ENCODE measurements at places on chromosomes 6 and 20.

GRCh38 chr20:62413025-62413570 is 6.0 kb upstream of the CABLES2 start:
- ATAC-seq: no peak

DNA sequence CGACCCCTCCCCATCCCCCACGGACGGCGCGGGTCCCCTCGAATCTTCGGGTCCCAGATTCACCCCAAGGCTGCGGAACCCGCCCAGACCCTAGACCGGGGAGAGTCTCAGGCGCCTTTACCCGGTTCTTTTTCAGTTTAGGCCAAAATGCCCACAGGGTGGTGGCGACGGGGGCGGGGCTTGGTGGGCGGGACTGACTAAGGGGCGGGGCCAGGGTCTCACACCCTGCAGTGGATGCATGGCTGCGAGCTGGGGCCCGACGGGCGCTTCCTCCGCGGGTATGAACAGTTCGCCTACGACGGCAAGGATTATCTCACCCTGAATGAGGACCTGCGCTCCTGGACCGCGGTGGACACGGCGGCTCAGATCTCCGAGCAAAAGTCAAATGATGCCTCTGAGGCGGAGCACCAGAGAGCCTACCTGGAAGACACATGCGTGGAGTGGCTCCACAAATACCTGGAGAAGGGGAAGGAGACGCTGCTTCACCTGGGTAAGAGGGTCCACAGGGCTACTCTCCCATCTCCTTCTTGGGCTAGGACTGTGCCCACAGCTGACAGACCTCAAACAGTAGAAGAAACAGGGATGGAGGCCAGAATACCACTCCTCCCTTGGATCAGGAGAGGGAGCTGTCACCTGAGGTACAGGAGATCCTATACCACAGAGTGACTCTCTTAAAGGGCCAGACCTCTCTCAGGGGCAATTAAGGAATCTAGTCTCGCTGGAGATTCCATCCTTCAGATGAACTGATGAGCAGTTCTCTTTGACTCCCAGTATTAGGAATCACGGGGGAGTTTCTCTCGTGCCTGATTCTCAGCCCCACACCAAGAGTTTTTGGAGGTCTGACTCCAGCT is 942 bp downstream of the HLA-E start:
- peak; percentile 73 for ATAC-seq

DNA sequence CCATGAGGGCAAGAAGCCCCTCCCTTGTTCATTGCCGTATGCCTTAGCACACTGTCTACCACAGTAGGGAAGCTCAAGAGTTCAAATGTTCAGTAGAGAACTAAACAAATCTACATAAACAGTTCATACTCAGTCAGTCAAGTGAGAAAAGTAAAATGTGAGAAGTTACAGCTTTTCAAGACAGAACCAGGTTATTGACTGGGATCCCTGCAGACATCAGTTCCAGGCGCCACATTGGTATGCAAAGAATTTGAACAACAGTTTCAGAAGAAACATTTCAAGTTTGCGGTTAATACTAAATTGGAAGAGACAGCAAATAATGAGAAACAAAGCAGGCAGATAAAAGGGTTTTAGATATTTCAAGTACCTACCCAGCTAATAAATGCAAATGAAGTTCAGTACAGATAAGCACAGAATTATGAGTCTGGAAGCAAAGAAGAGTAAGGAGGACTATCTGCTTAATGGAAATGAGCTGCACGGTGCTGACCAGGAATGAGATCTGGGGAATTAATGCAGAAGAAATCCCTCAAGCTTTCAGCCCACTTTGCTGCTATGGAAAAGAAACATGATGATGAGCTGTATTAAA is 246.2 kb downstream of the HACE1 start:
- ATAC-seq: no peak

GRCh38 chr20:50980851-50981713 is 22.5 kb downstream of the MOCS3 start:
- ATAC-seq: peak; percentile 54

DNA sequence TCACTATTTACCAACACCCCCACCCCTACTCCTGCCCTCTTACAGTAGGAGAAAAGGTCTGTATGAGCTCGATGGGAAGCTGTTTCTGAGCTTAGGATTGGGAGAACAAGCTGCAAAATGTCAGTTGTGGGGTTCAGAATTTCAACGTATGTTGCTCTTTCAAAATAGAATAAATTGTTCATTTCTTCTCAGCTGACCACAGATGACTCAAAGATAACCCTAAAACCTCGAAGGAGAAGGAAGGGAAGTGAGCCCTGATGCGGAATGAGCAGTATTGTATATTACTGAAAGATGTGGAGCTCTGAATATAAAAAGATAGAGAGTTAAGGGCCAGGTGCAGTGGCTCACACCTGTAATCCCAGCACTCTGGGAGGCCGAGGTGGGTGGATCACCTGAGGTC is 35.9 kb upstream of the MYLIP start:
- no peak for ATAC-seq

DNA sequence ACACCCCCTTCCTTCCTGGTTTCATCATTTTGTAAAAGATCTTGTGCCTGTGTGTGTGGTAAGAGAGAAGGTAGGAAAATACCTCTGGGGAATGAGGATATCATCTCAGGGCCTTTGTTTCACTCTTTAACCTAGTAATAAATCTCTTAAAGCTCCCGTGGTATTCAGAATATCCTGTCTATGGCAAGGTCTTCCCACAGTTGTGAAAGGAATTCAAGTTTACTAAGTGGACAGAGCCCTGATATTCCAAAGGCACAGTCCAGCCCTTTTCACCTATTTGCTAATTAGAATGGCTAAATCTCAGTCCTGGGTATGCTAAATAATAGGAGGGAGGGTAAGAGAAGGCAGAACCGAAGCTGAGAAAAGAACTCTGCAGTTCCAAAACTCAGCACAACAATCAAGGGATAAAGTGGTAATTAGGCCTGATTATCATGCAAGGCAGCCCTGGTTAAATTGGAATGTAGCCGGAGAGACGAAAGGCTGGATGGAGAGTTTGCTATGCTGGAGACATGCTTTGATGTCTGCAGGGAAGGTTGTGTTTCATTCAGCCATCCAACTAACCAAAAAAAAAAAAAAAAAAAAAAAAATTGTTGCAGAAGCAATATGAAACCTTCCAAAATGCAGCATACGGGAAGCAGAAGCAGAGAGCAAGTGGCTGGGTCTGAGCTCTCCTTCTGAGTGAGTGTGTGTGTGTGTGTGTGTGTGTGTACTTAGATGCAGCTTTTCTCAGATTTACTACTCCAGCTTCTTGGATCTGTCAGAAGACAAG is 28.5 kb upstream of the PIM1 start:
- ATAC-seq: peak; percentile 76

- no peak for ATAC-seq
These were observed 55.4 kb downstream of the RIPOR3 start for GRCh38 chr20:50635676-50636600.

DNA sequence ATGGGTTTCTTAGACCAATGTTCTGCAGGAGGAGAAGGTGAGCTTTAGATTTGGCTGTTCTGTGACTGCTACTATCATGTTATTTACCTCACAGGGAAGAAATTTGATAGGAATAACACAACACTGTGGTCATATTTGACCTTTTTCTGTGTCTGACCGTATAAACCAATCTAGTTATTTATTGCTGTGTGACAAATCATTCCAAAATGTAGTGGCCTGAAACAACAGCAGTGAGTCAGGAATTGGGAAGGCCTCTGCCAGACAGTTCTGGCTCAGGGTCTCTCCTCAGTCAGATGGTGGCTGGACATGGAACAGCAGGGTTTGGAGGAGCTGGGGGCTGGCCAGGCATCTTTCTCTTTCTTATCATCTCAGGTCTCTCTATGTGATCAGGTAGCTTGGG is 33.0 kb downstream of the RIPOR2 start:
- no peak for ATAC-seq

GRCh38 chr6:6386010-6386409 is 65.5 kb upstream of the F13A1 start:
- no peak for ATAC-seq

GRCh38 chr6:135043846-135044245 is 10.8 kb downstream of the HBS1L start:
- ATAC-seq: no peak

DNA sequence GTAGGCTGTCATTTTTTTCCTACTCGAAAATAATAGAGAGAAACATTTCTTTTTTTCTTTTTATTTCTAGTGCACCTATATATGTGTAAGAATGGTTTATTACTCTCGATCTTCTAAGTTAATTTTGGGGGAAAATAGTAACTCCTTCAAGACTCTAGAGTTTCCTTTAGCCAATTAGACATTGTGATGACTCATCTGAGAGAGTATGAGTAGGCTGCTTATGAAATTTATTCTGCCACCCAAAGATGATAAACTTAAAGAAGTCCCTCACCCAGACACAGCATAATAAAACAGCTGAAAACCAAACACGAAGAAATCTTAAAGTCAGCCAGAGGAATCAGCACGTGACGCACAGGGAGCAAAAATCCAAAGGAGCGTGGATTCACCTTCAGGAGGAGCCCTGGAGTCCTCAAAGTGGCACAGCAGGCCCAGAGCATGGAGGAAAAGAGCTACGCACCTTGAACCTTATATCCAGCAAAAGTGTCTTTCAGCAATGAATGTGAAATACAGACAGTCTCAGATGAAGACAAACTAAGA is 81.9 kb downstream of the ERMARD start:
- ATAC-seq: no peak

DNA sequence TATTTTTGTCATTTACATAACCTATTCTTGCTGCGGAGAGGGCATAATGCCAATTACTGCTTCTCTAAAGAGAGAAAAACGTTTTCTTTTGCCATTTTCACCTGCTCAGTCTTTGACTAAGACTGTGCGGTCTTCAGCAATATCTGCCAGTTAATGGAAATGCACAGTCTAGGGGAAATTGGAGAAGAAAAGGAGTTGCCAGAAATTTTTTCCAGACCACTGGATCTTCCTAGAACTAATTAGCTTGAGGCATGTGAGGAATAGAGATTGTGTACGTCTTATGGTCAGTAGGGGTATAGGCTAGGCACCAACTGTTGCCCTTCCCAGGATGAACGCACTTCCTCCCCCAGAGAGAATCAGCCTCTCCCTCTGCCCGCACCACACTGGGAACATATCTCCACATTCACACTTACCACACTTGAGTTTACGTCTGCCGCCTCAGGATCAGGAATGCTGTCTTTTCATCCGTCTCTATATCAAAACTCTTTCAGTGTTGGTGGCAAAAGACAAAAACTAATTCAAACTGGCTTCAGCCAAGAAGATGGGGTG is 67.9 kb upstream of the E2F3 start:
- ATAC-seq: no peak

DNA sequence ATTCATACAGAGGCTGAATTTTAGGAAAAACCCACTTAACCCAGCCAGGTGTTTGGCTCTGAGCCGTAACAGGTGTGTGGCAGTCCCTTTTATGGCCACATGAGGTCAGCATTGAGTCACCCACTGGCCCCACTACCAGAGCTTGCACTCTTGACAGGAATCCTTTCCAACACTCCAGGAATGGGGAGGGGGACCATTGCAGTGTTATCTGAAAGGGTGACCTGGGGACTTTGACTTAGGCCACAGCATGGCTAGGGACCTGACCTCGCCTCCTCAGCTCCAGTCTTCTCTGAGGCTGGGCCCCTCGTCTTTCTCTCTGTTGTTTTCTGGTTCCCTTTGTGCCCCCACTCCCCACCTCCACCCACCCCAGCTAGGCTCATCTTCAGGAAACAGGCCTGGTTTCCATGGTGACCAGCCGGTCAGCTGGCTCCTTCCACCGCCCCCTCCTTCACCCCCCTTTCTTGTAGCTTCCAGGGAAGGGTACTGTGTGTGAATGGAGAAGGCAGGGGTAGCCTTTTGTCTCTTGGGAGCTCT is 2.1 kb upstream of the TMEM151B start:
- no peak for ATAC-seq

DNA sequence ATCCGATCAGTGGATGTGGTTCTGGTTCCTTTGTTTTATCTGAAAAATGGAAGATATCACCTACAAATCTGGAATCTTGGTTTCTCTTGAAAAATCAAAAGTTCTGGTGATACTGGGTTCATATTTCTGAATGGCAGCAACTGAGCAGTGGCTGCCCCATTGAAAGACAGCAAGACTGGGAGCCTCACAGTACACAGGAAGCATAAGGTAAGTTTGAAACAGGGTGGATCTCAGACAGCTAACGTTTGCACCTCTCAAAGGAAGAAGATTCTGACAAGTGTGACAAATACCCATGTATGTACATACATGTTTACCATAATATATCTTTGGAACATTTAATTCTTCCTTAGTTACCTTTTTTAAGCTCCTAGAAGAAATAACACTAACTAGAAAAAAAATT is at the start of gene SAMD3:
SAMD3 (minus strand) TSS at position 177 of the 400 bp plus-strand sequence. CDS start 7,678 bp downstream, outside the sequence.
- no peak for ATAC-seq

GRCh38 chr6:133705731-133706130 is 183.2 kb upstream of the TCF21 start:
- ATAC-seq: no peak

DNA sequence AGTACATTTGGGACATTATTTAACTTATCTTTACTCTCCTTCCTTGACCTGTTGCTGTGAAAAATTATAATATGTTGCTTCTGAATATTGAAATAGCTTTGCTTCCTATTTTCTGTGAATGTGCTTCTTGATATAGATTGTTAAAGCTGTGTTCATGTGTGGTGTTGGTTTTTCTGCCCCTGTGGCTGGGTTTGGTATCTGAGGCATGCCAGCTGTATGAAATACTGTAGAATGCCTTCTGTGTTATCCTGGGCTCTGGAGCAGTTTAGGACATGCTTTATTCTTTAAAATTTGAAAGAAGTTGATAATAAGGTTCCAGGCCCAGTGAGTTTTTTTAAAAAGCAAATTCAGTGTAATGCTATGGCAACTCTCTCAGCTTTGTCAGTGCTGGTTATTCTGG is 71.7 kb downstream of the HIVEP1 start:
- no peak for ATAC-seq

- ATAC-seq: peak; percentile 54
These were observed 11.9 kb downstream of the CD40 start for GRCh38 chr20:46129955-46130481.

GRCh38 chr20:420721-421574 is 12.8 kb downstream of the RBCK1 start:
- peak; percentile 60 for ATAC-seq

DNA sequence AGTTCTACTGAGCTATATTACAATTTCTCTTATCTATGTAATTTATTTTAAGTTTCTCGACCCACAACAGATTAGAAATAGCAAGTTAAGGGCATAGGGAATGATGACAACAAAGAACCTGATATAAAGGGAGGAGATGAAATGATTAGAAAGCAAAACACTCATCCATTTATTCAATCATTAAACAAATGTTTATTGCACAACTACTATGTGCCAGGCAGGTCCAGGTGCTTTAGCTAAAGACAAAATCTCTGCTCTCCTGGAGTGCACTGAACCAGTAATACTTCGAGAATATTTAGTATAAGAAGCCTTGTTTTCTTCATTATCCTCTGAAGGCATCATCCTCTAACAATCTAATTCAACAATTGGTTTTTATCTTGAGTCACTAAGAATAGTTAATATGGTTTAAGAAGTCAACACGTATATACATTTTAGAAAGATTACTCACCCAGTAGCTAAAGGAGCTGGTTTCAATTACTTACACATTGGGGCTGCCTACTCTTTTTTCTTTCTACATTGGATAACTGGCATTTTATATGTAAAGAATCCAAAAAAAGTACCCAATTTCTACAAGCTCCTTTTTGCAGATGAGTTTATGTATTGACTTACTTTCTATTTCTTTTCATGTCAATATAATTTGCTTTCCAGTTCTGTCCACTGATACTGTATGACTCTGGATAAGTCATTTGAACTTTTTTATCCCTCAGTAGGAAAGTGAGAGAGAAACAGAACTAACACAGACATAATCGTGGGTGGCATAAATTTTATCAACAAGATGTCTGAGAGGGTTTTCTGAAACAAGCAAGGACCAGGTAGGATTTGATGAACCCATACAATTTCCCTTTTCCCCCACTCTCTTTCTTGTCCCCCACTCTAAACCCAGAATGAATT is 312.6 kb downstream of the CLIC5 start:
- ATAC-seq: no peak

GRCh38 chr6:30722280-30723112 is 2.3 kb downstream of the TUBB start:
- no peak for ATAC-seq
